ENCODE measurements at places on chromosomes 2 and 18.

- no peak for DNase-seq
These were observed 43.1 kb upstream of the GPR155 start for GRCh38 chr2:174529916-174530315.

- no peak for DNase-seq
These were observed 111.6 kb downstream of the ATL2 start for GRCh38 chr2:38265461-38265860.

- no peak for DNase-seq
These were observed 4.4 kb downstream of the HIBCH start for GRCh38 chr2:190315273-190315672.

DNA sequence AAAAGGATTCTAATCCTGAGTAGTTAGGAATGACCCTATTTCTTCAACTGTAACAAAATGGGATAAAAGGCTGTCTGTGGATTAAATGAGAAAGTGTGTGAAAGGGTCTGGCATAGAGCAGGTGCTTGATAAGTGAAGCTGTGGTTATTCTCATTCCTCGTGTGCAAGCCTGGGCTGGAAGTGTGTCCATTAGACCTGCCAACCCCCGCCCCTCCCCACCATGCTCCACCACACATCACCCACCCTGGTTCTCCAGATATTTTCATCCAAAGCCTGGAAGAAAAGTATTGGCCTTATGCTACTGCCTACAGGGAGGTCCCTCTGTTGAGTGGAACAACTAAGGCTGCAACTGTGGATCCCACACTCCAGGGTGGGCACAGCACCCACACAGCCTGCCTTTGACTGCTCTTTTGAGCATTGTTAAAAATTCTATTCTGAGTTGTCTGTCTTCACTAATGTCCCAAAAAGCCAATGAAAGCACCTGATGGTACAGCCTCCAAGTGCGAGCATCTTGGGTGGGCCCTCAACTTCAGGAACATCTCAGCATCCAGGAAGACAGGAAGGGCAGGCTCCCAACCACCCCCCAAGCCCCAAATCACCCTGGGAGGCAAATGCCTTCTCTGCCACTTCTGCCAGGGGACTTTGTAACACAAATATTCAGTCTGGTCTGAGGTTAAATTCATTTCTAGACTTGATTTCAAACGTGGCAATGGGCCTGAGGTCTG is 102.8 kb upstream of the PPP1CB start:
- no peak for DNase-seq

GRCh38 chr2:101176803-101177202 is 25.6 kb upstream of the TBC1D8 start:
- DNase-seq = no peak

- DNase-seq = no peak
These were observed 187.5 kb upstream of the MAP2 start for GRCh38 chr2:209236377-209236776.

GRCh38 chr2:189836644-189837043 is 52.4 kb downstream of the PMS1 start:
- no peak for DNase-seq

GRCh38 chr18:67504739-67505138 is 11.8 kb downstream of the DSEL start:
- no peak for DNase-seq

GRCh38 chr18:58895385-58895784 is 30.7 kb downstream of the ZNF532 start:
- DNase-seq = no peak

- no peak for DNase-seq
These were observed 129.8 kb upstream of the FSIP2 start for GRCh38 chr2:185608799-185609198.

- DNase-seq = no peak
These were observed 180.1 kb downstream of the EN1 start for GRCh38 chr2:118667348-118667747.

- no peak for DNase-seq
These were observed 43.9 kb downstream of the PSD4 start for GRCh38 chr2:113217455-113218282.

GRCh38 chr2:32611366-32611765 is 16.5 kb upstream of the TTC27 start:
- DNase-seq = no peak

DNA sequence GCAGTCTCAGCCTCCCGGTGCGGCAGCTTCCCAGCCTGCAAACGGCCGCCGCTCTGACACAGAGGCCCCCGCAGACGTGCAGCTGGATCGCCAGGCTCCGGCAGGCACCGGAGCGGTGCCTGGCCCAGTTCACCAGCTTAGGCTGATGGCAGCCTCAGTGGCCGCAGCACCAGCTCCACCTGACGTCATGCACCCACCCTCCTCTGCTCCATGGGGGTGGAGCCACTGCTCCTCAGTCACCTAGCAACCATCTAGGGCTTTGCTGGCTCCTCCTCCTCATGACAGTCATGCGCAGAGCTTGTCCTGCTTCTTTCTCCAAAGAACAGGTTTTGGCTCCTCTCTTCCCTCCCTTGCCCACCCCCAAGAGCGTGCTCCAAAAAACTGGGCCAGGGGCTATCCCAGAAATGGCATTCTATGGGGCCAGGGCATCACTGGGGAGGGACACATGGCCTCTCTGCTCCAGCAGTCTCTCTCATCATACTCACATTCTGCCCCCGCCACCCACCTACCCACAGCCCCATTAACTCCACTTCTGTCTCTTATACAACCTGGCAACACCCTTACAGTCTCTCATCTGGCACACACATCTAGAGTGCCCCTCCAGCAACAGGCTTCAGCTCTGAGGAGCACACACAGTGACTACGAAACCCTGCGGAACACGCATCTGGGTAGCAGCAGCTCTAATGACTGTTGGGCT is 5.5 kb downstream of the DCTN1 start:
- DNase-seq = no peak

DNA sequence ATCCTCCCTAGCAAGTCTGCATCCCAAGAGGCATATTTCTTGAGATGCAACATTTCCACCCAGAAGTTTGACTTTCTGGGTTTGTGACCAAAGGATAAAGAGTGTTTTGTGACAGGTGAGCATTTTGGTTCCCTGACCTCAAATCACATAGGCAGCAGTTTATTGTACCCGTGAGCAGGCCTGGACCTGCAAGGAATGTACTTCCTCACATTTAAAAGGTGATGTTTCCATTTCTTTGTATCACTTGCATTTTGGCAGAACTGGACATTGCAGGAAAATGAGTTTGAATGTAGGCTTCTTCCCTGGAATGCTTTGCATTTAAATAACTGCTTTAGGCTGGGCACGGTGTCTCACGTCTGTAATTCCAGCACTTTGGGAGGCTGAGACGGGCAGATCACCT is 160.7 kb downstream of the ALPK2 start:
- no peak for DNase-seq

DNA sequence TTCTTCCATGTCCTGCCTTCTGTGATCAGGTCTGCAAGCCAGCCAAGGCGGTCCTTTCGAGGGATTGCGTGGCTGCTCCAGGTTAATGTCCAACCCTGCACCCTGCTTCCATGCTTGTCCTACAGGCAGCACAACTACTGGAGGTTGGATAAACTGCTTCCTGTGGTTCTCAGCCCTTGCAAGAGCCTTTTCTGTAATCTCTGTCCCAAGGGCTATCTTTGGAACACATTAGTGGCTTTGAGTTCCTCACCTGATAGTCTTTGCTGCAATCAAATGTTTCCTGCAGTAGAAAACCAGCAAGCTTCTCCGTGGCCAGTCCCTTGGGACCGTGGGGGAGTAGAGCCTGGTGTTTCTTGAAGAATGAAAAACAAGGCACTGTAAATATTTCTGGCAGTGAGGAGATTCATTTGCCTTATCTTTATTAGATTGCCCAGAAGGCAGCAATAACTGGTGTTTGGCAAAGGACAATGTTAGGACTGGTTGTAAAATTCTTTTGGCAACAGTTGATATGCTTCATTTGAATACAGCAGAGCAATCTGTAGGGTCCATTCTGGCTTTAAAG is 214.4 kb downstream of the FHOD3 start:
- DNase-seq = no peak

DNA sequence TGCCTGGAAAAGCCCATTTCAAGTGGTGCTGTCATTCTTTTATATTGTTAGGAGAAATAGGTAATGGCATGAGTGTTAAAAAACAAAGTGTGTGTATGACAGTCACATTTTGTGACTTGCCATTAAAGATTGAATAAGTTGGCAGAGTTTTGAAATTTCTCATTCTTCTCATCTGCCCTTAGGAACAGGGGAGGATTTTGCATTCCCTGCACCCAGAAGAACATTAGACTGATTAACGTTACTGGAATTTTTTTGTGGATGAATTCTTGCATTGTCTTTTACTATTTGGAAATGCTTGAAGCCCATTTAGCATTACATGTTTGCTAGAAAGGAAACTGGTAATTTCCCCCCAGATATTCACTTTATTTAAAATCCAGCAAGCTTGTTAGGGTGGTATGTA is 162.2 kb downstream of the BABAM2 start:
- DNase-seq = no peak

GRCh38 chr18:78268226-78268988 is 711.2 kb upstream of the SALL3 start:
- no peak for DNase-seq

DNA sequence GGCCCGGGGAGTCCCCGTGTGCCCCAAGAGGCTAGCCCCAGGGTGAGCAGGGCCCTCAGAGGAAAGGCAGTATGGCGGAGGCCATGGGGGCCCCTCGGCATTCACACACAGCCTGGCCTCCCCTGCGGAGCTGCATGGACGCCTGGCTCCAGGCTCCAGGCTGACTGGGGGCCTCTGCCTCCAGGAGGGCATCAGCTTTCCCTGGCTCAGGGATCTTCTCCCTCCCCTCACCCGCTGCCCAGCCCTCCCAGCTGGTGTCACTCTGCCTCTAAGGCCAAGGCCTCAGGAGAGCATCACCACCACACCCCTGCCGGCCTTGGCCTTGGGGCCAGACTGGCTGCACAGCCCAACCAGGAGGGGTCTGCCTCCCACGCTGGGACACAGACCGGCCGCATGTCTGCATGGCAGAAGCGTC is 16.9 kb upstream of the FAHD2A start:
- DNase-seq = no peak

DNA sequence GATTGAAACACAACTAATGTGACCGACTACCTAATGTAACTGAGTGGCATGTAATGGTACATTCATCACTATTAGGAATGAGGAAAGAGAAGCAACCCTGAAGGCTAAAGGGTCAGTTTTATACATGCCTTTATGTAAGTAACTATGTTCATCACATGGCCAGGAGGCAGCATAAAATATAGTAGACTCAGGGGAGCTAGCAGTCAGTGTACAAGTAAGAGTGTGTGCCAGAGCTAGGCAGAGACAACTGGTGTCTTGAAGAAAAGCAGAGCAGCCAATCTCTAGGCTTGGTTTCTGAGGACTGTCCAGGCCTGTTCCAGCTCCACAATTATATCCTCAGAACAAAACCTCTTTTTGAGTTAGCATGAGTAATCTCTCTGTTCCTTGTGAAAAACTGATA is 18.1 kb downstream of the SMAD2 start:
- no peak for DNase-seq

DNA sequence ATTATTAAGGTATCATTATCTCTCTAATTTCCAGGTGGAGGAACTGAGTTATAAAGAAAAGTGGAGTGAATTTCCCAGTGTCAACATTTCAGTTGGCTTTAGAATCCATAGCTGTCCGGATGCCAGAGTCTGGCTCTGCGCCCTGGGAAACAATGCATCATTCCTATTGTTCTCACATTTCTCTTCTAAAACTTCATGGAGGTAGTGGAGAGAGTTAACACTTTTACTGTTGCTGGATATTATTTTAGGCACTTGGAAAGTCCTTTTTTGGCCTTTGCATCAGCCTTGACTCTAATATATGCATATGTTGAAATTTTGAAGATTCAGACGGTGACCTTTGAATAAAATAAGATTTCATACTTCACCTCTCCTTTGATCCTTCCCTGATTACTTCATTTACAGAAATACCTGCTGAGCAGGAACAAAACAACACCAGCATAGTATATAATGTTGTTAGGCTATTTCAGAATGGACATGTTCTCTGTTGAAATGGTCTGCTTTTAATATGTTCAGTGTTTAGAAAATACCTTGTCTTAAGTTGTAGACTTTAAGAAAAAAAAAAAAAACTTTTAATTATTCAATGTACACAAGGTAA is 148.8 kb downstream of the EPHA4 start:
- no peak for DNase-seq

DNA sequence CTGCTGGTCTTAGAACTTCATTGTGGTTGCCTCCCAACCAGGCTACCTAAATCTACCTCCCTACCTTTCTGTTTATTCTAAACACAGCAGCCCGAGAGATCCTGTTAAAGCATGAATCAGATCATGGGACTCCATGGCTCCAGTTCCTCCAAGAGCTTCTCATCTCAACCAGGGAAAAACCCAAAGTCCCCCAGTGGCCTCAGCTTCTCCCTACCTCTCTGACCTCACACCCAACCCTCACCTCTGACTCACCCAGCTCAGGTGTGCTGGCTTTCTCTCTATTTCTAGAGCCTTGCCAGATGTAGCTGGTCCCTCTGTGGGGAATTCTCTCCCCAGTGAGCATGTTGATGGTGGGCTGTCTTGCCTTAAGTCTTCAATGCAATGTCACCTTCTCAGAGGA is 93.8 kb upstream of the COPS8 start:
- DNase-seq = no peak

- DNase-seq = no peak
These were observed 90.4 kb downstream of the SCN3A start for GRCh38 chr2:165113414-165113813.

DNA sequence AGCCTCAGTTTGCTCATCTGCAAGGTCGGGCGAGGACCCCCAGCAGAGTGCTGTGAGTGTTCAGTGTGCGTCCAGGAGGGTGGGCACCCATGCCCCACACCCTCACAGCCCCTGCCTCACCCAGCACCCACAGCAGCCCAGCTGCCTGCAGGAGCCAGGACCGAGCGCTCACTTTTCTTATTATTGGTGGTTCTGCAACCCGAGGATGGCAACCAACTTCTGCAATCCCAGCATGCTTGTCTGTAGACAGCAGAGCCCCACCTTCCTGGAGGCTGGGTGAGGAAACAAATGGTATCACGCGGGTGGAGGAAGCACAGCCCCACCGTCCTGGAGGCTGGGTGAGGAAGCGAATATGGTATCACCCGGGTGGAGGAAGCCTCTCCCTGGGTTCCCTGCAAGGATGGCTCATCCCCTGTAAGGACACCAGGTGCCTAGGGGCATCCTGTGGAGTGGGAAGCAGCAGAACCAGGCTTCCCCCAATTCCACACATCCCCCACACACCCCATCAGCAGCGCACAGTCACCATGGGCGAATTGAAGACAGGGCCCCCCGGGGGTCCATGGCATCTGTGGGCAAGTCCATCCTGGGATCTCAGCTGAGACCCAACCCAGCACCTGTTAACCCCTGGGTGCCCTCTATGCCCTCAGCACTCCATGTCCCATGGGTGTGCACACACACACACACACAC is 220.5 kb upstream of the RAB6C start:
- no peak for DNase-seq

DNA sequence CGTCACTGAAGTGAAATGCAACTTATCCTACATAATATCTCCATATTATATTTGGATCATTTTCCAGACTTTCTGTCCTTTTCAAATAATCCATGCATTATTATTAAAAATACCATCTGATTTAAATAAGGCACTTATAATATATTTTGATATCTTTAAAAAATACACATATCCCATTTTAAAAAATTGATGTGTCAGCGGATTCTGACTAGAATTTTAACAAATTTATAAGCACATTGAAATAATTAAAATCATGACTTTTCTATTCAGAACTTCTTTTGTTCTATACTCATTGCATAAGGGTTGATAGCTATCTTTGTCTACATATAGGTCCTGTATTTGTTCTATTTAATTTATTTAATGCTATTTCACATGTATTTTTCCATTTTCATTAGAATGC is 199.0 kb upstream of the DSEL start:
- no peak for DNase-seq

Measured in activated T-helper 1 cell treated with Interleukin-2 at 50 U/mL for 16 hours (primary cell).